Testis (tissue), 5 donors: ENCODE measurements at places on chromosomes 2 and 18.
A peak's percentile ranks its signal among the peaks of the same experiment; 100 is the strongest.

- DNase-seq, result no peak
Observed at GRCh38 chr18:59916746-59917145, 16.9 kb downstream of the PMAIP1 start.

- DNase-seq, result no peak
Observed at GRCh38 chr2:235506997-235507615, 13.3 kb downstream of the AGAP1 start.

GRCh38 chr18:63603772-63604171, 16.6 kb downstream of the SERPINB13 start:
- no peak for DNase-seq

- DNase-seq, result no peak
Observed at GRCh38 chr2:197191177-197191939, 119.2 kb downstream of the ANKRD44 start.

DNA sequence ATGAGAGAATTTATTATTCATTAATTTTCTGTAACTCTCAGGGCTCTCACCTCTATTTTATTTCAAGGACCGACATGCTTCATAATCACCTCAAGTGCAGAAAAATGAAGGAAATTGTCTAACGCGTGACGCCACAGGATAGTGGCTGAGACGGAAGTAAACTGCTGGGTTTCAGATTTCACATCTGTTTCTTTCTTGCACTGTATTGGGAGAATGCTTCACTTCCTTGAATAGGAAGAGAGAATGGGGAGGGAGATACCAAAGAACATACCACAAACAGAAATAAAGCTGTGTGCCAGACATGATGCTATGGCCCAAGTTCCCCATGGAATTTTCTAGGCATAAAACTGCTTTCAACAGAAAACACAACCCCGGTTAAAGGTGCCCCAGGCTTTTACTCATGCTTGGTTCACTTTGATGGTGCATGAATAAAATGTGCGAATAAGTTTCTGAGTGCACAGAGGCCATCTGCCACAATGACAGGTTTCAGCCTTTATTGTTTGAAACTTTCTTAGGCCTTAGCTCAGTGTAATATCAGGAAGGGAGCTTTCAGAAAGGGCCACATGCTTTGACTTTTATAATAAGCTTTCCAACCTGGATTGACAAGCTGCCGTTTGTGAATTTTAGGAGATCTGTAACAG, 1116.4 kb downstream of the SOCS6 start:
- DNase-seq, result no peak

DNA sequence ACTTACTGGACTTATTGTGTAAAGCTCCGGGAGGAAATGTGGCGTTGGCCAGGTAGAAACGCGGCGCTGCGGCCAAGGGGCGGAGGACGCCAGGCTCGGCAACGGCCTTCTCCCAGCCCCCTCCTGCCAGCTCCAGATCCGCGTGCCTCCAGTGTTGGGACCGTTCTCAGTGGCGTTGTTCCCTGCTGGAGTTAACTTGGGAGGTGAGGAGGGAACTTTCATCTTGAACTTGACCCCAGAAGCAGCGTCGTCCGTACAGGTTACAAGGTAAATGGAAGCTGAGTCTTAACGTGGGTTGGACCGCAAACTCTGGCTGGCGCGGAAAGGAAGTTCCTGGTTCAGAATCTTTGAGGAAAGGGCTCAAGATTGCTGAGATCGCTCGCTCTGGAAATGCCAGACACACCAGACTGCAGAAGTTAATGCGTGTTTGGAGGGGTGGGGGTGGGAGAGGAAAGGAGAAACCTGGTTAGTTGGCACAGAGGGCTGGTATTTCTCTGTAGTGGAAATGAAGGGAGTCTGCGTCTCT, 1.3 kb downstream of the TANC1 start:
- peak; percentile 49 for DNase-seq

- no peak for DNase-seq
Observed at GRCh38 chr2:196750291-196750923, 49.1 kb downstream of the GTF3C3 start.

- DNase-seq, result no peak
Observed at GRCh38 chr2:165746501-165746900, 47.5 kb downstream of the GALNT3 start.

- DNase-seq, result no peak
Observed at GRCh38 chr2:58620896-58621295, 379.8 kb upstream of the FANCL start.

- DNase-seq, result no peak
Observed at GRCh38 chr2:134140251-134140661, 113.6 kb upstream of the MGAT5 start.

DNA sequence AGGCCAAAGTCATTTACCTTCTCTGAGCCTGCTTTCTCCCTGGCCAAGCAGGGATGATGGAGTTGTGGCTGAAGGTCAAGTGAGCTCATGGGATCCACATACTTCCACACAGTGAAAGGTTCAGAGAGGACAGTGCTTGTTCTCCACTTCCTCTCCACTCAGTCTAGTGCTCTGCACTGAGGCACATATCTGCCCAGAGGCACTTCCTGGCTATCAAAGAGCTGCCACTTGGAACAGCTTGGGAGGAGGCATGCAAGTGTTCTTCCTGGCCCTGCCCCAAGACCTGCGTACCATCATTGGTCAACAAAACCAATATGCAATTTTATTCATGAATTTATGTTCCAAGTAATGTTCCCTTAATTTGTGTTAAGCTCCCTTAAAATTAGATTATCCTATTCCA, 71.9 kb downstream of the RNF152 start:
- DNase-seq, result no peak

DNA sequence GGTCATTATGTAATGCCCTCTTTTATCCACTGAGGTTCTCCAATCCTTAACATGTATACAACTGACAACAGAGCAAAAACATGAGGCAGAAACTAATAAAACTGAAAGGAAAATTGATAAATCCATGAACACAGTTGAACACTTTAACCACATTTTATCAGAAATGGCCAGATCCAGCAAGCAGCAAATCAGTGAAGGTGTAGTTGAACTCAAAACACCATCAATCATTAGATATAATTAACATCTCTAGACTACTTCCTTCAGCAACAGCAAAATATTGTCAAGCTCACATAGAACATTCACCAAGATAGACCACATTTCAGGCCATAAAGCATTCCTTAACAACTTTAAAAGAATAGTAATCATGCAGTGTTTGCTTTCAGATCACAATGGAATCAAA, 72.9 kb downstream of the HS6ST1 start:
- DNase-seq, result no peak

- peak; percentile 24 for DNase-seq
Observed at GRCh38 chr2:138779781-138780445, at the start of gene NXPH2. TSS of gene NXPH2 (minus strand) at chr2:138780390. CDS start at chr2:138780241, 149 bp downstream.

- no peak for DNase-seq
Observed at GRCh38 chr2:226554701-226555100, 244.9 kb downstream of the IRS1 start.

DNA sequence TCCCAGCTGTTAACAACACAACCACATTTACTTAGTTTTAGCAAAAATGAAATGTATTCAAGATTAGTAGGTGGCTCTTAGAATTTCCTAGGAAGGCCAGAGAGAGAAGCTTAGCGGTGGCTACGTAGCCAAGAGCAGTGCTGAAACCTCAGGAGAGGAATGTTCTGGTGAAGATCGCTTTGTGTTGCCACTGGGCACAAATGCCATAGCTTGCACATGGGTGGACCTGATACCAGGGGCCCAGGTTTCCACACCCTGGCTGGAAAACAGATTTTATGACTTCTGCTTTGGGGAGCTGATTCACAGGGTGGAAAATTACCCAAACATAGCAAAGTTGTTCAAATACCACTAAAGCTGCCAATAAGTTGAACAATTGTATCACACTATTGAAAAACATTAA, 43.4 kb downstream of the THUMPD2 start:
- no peak for DNase-seq

DNA sequence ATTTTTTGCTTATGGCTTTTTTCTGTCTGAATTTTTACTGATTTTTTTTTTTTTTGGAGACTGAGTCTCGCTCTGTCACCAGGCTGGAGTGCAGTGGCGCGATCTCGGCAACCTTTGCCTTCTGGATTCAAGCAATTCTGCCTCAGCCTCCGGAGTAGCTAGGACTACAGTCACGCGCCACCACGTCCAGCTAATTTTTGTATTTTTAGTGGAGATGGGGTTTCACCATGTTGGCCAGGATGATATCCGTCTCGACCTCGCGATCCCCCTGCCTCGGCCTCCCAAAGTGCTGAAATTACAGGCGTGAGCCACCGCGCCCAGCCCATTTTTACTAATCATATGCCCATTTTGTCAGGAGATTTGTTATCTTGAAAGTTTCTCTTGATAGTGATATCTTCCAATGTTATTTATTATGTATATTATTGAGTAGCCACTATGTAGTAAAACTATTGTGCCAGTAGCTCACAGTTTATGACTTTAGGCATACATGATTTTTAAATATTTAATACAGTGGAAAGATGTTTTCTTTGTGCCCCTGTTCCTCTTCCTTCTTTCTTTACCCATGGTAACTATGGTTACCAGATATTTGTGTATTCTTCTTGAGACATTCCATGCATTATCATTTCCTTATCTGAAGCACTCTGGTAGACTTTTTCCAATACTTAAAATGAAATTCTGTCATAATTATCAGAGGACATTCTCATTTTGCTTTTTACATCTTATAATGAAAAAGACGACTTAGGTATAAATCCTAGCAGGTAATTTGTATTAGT, 2.1 kb downstream of the HAT1 start:
- DNase-seq, result no peak

DNA sequence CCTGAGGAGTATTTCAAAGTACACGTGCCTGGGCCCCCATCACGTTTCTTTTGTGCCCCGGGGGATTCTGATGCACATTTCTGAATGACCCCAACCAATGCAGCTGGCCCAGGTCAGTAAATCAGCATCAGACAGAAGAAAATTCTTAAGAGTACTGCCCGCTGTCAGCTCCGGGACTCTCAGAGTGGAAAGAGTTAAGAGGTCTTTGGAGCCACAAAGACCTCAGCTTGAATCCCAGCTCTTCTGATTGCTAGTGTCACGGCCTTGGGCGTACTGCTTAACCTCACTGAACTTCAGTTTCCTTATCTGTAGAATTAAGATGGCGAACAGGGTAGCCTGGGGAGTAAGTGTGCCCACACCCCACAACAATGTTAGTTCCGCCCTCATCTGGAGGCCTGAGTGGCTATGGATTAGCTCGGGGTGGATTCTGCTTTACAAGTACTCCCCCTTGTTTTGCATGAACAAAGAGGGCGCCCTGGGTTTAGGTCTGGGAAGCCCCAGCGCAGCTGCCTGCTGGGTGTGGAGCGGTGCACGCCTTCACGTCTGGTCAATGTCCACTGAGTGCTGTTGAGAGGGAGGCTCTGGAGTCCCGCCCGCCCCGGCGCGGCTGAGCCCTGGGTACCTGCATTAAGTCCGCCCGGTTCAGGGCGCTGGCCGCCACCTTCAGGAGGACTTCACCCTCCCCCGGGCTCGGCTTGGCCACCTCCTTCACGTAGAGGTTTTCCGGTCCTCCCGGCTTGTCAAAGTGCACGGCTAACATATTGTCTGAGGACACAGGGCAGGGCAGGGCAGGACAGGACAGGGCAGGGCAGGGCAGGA, 858 bp downstream of the TP53I3 start:
- DNase-seq, result peak; percentile 66

- no peak for DNase-seq
Observed at GRCh38 chr2:217852555-217853211, 150.1 kb downstream of the TNS1 start.

DNA sequence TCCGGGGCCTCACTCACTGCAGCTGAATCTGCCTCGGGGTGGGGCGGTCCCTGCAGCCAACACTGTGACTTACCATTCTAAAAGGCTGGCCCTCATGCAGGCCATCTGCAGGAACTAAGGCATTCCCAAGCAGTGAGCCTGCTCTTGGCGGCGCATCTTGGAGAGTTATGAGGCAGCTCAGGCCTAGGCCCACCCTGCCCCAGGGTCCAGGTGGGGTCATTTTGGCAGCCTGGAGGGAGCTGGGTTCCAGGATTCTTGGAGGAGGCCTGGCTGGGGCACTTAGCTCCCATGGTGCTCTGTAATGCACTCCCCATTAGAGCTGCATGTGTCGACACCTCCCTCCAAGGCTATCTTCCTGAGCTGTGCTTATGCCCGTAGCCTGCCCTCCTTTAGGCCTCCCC, 14.8 kb upstream of the BIN1 start:
- peak; percentile 56 for DNase-seq

GRCh38 chr2:106531676-106532214, 44.6 kb downstream of the CD8B2 start:
- no peak for DNase-seq

- no peak for DNase-seq
Observed at GRCh38 chr2:124162256-124162655, 137.2 kb downstream of the CNTNAP5 start.

GRCh38 chr18:77207540-77207939, 42.1 kb upstream of the GALR1 start:
- peak; percentile 69 for DNase-seq

DNA sequence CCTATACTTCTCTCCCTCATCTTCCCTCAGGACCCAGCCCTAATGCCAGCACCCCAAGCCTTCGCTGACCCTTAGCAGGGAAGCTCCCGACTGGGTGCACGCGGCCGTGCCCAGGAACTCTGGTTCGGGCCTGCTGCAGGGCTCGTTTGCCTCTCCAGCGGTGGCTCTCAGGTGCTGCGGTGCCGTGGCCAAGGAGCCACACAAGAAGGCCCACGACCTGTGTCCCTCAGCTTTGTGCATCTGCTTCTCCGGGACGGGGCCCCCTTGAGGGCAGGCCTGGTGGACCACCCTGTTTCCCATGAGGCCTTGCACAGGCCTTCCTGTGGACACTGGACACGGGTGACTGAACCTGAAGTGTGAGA, 17.7 kb downstream of the BOK start:
- no peak for DNase-seq

GRCh38 chr18:1539276-1539675, 634.6 kb downstream of the ADCYAP1 start:
- DNase-seq, result no peak

DNA sequence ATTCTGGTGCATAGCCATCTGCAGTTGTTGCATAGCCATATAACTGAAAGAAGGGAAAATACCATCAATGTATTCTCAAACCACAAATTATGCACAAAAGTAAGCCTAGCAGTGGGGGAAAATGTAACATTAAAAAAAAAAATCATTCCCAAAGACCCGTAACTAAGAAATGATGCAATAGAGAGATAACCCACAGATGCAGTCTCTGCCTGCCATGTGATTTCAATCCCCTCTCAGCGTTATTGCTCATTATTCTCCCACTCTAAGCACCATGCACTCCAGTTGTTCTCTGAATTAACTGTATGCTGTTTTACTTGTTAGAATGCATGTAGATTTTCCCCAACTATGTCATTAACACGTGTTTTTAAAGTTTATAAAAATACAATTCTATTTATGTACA, 14.1 kb downstream of the DSC1 start:
- no peak for DNase-seq

GRCh38 chr2:88355486-88355885, 97.0 kb downstream of the FOXI3 start:
- no peak for DNase-seq
